ENCODE measurements at places on chromosomes 7 and 10. TPM values are rescaled to one million over a fixed set of nuclear protein-coding genes. Genes with fewer than 3 reads are reported as not detected.

ARL3 gene
- total RNA-seq, result 13.1 TPM

GRCh38 chr7:117986645-117987269, 113.5 kb upstream of the CTTNBP2 start:
- H3K27ac ChIP-seq, result no peak overlapping the region
- H3K36me3 ChIP-seq, result no peaks in the 10 kb centered on the region
- DNase-seq, result no peak

DNA sequence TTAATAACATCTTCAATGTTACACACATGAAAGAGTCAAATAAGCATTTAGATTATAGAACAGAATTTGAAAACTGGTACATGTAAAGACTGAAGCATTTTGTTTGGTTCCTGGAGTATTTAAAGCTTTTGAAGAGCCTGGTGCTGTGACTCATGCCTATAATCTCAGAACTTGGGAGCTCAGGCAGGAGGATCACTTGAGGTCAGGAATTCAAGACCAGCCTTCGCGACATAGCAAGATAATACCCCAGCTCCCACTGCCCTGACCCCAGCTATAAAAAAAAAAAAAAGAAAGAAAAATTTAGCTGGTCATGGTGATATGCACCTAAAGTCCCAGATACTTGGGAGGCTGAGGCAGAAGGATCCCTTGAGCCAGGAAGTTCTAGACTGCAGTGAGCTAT, 87.8 kb downstream of the HDAC9 start:
- H3K27ac ChIP-seq, result no peak overlapping the region
- peaks cover 3% of the 10 kb centered on the region for H3K4me1 ChIP-seq
- no peaks in the 10 kb centered on the region for H3K36me3 ChIP-seq
- no peak overlapping the region for H3K4me3 ChIP-seq
- no peaks in the 10 kb centered on the region for H3K27me3 ChIP-seq
- DNase-seq, result no peak

- no peak overlapping the region for H3K4me3 ChIP-seq
- no peaks in the 10 kb centered on the region for H3K36me3 ChIP-seq
- no peak for DNase-seq
- H3K27ac ChIP-seq, result no peak overlapping the region
- H3K4me1 ChIP-seq, result no peaks in the 10 kb centered on the region
- H3K27me3 ChIP-seq, result no peaks in the 10 kb centered on the region
Observed at GRCh38 chr7:20085086-20085485, 132.1 kb downstream of the MACC1 start.

TMEM213 gene
- not detected for total RNA-seq

DNA sequence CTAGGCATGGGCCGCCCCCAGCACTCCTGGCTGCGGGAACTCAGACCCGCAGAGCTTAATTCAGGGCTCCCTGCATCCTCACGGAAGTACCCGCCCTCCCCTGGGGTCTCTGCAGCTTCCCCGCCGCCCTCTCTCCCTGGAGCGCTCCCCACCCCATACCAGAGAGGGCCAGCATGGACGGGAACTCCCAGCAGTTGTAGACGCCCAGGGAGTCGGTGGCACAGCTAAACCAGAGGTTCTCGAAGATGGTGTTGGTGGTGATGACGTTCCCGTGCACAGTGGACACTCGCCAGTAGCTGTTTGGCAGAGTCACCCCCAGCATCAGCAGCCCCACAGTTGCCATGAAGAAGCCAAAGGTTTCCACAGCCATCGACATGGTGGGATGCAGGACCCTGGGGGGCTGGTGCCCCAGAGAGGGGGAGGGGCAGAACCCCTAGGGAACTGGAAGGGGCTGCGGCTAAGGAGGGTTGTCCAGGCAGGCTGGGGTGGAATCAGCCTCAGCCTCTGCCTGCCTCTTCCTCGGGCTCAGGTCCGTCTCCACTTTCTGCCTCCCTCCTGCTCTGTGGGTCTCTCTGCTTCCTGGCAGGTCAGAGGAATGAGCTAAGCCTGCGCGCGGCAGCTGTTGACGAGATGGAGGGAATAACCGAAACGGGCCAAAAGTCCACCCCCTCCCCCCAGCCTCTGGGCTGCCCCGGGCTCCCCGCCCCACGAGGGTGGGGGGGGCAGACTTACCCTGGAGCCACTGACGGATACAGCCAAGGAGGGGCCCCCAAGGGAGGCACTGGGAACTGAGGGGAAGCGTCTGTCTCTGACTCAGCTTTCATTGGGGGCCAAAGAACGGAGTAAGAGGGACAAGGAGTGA, at the start of gene CLDN15:
CLDN15 (minus strand) TSS at position 597 of the 862 bp plus-strand sequence; CDS start at position 376, 221 bp downstream.
- H3K27ac ChIP-seq, result peak within 1 kb of the TSS; percentile 82
- no peaks in the 10 kb centered on the region for H3K27me3 ChIP-seq
- peak within 1 kb of the TSS; percentile 30 for H3K4me3 ChIP-seq
- H3K36me3 ChIP-seq, result no peaks in the 10 kb centered on the region

DNA sequence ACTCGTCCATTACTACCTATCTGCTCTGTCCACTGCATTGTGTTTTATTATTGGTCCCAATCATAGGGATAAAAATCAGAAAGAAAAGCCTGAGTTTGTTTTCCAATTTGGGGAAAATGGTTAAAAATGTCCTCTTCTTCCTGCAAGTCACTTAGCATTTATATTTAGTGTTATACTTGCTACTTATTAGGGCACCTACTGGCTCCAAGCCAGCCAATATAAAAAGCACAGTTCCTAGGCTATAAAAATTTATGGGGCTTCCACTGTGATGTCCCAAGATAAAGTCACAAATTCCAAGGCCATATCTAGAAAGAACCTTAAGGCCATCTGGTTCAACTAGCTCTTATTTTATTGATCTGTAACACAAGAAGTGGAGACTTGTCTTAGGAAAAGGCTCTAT, 3.2 kb downstream of the SLC35B4 start:
- H3K4me1 ChIP-seq, result peaks cover 10% of the 10 kb centered on the region
- H3K4me3 ChIP-seq, result no peak overlapping the region
- H3K36me3 ChIP-seq, result peaks cover 5% of the 10 kb centered on the region
- no peak overlapping the region for H3K27ac ChIP-seq

- DNase-seq, result no peak
- peaks cover 35% of the 10 kb centered on the region for H3K4me1 ChIP-seq
- no peaks in the 10 kb centered on the region for H3K36me3 ChIP-seq
- H3K4me3 ChIP-seq, result no peak overlapping the region
Observed at GRCh38 chr10:51079331-51079730, 5.0 kb downstream of the PRKG1 start.

DNA sequence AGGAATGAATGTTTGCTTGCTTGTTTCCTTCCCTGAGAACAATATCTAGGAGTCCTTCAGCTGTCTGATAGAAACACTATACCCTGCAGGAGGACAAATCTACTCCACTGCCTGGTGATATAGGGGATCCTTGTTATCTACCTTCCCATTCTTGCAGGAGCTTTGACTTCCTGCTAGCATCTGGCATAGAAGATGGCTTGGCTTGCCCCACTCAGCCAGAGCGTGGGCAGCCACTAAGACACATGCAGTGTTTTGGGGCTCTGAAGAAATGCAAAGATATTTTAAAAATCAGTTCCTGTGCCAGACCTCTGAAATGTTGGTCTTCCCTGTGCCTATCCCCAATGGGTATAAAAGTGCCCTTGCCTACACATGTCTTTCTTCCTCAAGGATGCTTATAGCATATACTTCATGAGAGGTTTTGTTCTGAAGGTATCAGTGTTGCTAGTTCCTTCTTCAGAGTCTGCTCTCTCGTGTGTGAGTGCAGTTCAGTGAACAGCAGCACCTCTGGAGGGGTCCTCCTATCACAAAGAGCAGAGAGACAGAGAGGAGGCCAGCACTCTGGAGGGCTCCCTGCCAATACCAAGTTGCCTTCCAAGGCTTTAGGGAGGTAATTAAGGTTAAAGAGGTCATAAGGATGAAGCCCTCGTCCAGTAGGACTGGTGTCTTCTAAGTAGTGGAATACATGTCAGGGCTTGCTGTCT, 149.1 kb upstream of the CALCR start:
- H3K27me3 ChIP-seq, result no peaks in the 10 kb centered on the region
- no peak overlapping the region for H3K27ac ChIP-seq
- no peak overlapping the region for H3K4me3 ChIP-seq
- no peaks in the 10 kb centered on the region for H3K36me3 ChIP-seq

PDK4 gene
- total RNA-seq, result 2,183 TPM

- H3K4me3 ChIP-seq, result no peak overlapping the region
- H3K4me1 ChIP-seq, result no peaks in the 10 kb centered on the region
- DNase-seq, result no peak
- H3K27ac ChIP-seq, result no peak overlapping the region
- no peaks in the 10 kb centered on the region for H3K27me3 ChIP-seq
- no peaks in the 10 kb centered on the region for H3K36me3 ChIP-seq
Observed at GRCh38 chr7:134019251-134019650, 107.9 kb upstream of the LRGUK start.

DNA sequence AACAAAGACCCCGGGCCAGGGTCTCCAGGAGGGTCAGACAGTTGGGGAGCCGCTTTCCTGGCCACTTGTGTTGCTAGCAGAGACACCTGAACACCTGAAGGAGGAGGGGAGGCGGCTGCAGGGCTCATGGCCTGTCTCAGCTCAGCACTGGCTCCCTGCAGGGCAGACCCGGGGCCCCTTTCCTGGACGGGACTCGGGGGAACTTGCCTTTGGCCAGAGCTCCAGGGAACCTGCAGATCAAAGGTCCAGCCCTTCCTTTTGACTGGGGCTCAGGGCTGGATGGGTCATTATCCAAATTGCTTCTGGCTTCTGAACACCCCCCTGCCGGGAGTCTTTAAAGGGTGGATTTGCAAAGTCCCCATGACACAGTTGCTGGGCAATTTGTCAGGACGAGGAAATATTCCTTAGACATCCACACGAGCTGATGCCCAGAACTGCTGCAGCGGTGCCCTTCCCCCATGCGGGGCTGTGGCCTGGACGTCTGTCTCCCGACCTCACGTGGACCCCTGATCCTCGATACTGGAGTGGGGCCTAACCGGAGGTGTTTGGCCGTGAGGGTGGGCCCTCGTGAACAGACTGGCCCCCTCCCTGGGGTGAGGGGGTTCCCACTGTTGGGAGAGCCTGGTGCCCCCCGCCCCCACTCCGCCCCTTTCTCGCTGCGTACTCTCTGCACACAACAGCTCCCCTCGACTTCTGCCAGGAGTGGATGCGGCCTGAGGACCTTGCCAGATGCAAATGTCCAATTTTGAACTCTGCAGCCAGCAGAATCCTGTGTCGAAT, 194.3 kb downstream of the ELFN1 start:
- H3K27me3 ChIP-seq, result no peaks in the 10 kb centered on the region
- H3K4me1 ChIP-seq, result no peaks in the 10 kb centered on the region
- no peaks in the 10 kb centered on the region for H3K36me3 ChIP-seq
- no peak overlapping the region for H3K4me3 ChIP-seq
- no peak for DNase-seq

AOAH gene
- total RNA-seq, result 3.3 TPM

- no peaks in the 10 kb centered on the region for H3K27me3 ChIP-seq
- no peaks in the 10 kb centered on the region for H3K4me1 ChIP-seq
- peak; percentile 30 for DNase-seq
- H3K36me3 ChIP-seq, result no peaks in the 10 kb centered on the region
- no peak overlapping the region for H3K27ac ChIP-seq
- no peak overlapping the region for H3K4me3 ChIP-seq
Observed at GRCh38 chr7:40232242-40232893, 97.6 kb downstream of the SUGCT start.

ADIRF gene
- 57.3 TPM for total RNA-seq

EBF3 gene
- 12.2 TPM for total RNA-seq

AS3MT gene
- total RNA-seq, result 12.1 TPM

- H3K4me3 ChIP-seq, result no peak overlapping the region
- no peaks in the 10 kb centered on the region for H3K36me3 ChIP-seq
- peak; percentile 78 for DNase-seq
- H3K27me3 ChIP-seq, result no peaks in the 10 kb centered on the region
- peaks cover 16% of the 10 kb centered on the region for H3K4me1 ChIP-seq
Observed at GRCh38 chr10:49272251-49273081, 26.5 kb upstream of the C10orf71 start.

GRCh38 chr7:106486331-106486730, 174.6 kb downstream of the CCDC71L start:
- DNase-seq, result no peak
- no peak overlapping the region for H3K4me3 ChIP-seq
- no peaks in the 10 kb centered on the region for H3K27me3 ChIP-seq

DNA sequence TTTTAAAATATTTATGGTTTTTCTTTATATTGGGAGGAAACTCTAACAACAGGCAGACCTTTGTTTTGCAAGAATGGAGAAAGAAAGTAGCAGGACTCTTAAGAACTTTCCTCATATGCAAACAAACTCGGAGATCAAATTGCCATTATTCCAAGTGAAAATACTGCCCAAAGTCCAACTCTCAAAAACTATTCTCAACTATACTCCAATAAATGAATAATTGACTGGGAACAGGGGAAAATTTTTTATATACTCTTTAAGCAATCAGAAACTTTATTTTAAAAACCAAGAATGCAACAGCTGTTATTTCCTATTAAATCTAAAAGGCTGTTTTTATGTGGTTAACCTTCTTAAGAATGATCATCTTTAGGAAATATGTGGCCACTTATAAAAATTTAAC, 101.9 kb downstream of the COL28A1 start:
- no peaks in the 10 kb centered on the region for H3K27me3 ChIP-seq
- DNase-seq, result no peak
- H3K4me1 ChIP-seq, result no peaks in the 10 kb centered on the region
- H3K4me3 ChIP-seq, result no peak overlapping the region

ANKRD1 gene
- 5,476 TPM for total RNA-seq

GRCh38 chr7:108088729-108089128, 41.4 kb downstream of the LAMB4 start:
- peaks cover 6% of the 10 kb centered on the region for H3K4me1 ChIP-seq
- H3K36me3 ChIP-seq, result no peaks in the 10 kb centered on the region

CALHM1 gene
- not detected for total RNA-seq
